ENCODE measurements at places on chromosomes 3 and 15. TPM values are rescaled to one million over a fixed set of nuclear protein-coding genes. Genes with fewer than 3 reads are reported as not detected.

The MUC4 gene
- total RNA-seq, result 0.20 TPM

The GHSR gene
- total RNA-seq, result not detected

The AGTR1 gene
- not detected for total RNA-seq

The AMIGO3 gene
- 0.23 TPM for total RNA-seq

The ABHD17C gene
- total RNA-seq, result 5.6 TPM

The MRAS gene
- total RNA-seq, result not detected

The ZPLD1 gene
- not detected for total RNA-seq

The CNTN3 gene
- not detected for total RNA-seq

The CLSTN2 gene
- not detected for total RNA-seq

The ANKRD34C gene
- total RNA-seq, result not detected

The ALDH1L1 gene
- not detected for total RNA-seq

The FGF7 gene
- not detected for total RNA-seq

The CLDN16 gene
- total RNA-seq, result not detected

The SV2B gene
- total RNA-seq, result not detected

The DAPK2 gene
- total RNA-seq, result 1.2 TPM

The DTX3L gene
- 22.1 TPM for total RNA-seq

Measured in activated CD8-positive, alpha-beta T cell treated with anti-CD3 and anti-CD28 coated beads for 36 hours (primary cell).